ENCODE measurements at places on chromosomes 16 and 17.

GRCh38 chr16:20930365-20930690, 29.8 kb downstream of the LYRM1 start:
- DNase-seq: no peak

- DNase-seq: peak; percentile 25
These were observed 3.2 kb upstream of the ZDHHC1 start for GRCh38 chr16:67419502-67419901.

GRCh38 chr16:19784183-19784736, 66.2 kb downstream of the IQCK start:
- DNase-seq: no peak

DNA sequence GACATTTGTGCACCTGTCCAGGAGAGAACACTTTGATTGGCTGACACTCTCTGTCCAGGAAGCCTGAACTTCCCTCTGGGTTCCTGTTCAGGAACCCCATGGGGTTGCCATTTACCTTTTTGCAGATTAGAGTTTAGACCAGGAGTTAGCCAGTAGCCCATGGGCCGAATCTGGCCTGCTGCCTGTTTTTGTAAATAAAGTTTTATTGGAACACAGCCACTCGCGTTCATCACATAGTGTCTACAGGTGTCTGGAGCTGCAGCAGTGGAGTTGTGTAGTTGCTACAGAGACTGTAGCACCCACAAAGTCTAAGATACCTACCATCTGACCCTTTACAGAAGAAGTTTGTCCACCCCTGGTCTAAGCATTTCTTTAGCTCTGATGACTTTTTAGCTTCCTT, 70.9 kb downstream of the ABCC1 start:
- no peak for DNase-seq

DNA sequence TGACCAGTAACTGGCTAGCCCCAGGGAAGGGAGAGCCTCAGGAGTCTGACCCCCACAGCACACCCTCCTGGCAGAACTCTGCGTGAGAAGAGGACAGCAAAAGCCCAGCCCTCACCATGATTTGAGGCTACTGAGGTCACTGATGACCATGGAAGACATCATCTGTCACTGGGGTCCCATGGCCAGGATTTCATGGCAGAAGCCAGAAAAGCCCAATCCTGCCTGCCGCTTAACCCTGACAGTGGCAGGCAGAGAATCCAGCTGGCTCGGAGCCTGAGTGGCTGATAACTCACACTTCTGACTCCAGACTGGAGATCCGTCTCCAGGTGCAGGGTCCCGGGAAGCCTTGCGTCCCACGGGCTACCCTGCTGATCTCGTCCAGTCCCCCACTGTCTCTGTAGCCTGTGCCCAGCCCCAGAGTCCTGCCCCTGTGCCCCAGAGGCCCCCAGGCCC, 17.5 kb downstream of the GRIN2C start:
- DNase-seq: peak; percentile 38

DNA sequence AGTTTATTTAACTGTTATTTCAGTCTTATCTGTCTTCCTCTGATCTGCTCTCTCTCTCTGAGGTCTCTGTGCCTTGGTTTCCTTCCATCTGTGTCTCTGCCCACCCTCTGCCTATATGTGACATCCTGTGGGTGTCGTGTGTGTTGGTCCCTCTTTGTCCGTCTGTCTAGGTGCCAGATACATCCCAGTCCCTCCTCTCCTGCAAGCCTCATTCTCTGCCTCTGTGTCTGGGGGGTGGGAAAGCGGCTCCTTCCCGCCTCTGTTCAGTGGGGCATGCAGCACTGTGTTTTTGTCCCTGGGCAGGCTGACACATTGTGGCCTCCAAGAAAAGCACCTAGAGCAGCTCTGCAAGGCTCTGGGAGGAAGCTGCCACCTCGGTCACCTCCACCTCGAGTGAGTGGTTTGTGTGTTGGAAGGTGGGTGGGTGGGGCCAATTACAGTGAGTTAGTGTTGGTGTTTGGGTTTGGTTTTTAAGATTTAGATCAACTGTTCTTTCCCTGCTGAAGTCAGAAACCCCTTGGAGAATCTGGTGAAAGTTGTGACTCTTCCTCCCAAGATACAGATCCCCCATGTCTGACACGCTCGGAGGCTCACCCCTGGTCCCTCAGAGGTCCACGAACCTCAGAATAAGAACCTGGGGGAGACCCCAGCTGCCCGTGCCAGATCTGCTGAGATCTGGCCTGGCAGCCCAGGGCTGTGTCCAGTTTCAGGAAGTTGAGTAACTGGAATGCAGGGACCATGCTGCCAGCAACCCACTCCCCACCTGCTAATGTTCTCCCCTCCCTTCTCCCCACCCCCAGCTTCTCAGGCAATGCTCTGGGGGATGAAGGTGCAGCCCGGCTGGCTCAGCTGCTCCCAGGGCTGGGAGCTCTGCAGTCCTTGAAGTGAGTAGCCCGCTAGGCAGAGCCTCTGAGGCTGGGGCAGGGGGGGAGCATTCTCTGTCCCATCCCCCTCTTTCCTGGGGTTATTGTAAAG, 50.9 kb upstream of the CPNE2 start:
- no peak for DNase-seq

- DNase-seq: no peak
These were observed 1.4 kb downstream of the TMEM97 start for GRCh38 chr17:28320215-28321061.

DNA sequence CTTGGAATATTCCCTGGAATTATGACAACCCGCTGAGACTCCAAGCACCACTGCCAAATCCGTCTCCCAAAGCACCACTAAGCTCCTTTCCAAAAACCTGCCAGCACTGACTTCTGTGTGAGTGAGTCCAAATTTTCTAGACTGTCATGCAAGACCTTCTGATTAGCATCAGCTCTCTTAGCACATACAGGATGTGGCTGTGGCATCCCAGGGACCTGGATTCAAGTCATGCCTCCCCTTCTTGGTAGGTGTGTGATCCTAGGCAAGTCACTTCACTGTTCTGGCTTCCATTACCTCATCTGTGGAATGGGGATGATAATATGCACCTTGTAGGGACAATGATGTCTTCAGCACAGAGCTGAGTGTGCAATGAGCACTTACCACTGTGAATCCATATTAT, 38.3 kb upstream of the USP7 start:
- no peak for DNase-seq

DNA sequence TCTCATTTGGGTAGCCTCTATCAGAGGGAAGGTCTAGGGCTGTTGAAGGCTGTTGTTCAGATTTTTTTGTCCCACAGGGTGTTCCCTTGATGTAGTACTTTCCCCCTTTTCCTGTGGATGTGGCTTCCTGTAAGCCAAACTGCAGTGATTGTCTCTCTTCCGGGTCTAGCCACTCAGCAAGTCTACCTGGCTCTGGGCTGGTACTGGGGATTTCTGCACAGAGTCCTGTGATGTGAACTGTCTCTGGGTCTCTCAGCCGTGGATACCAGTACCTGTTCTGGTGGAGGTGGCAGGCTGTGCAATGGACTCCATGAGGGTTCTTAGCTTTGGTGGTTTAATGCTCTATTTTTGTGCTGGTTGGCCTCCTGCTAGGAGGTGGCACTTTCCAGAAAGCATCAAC, 23.3 kb upstream of the CCR7 start:
- DNase-seq: no peak

- DNase-seq: no peak
These were observed 7.3 kb upstream of the CD7 start for GRCh38 chr17:82324566-82325285.

- DNase-seq: no peak
These were observed 7.0 kb downstream of the DPEP1 start for GRCh38 chr16:89620406-89620841.

DNA sequence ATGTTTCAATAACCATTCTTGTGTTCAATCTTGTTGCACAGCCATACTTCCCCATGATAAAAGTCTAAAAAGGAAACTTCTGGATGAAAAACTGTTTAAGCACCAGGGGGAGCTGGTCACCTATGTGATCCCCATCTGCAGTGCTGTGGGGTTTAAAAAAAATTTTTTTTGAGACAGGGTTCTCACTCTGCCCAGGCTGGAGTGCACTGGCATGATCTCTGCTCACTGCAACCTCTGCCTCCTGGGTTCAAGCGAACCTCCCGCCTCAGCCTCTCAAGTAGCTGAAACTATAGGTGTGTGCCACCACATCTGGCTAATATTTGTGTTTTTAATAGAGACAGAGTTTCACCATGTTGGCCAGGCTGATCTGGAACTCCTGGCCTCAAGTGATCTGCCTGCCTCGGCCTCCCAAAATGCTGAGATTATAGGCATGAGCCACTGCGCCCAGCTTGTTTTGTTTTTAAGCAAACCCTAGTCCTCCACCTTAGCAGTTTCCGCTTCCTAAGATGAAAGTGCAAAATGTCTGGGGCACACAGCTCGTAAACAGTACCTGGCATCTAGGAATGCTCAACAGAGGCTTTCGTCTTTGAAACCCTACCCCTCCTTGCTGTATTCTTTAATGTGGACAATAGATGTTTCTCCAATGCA, 25.4 kb downstream of the DNAJA2 start:
- peak; percentile 52 for DNase-seq

GRCh38 chr16:29710227-29711219, 31.5 kb downstream of the QPRT start:
- DNase-seq: peak; percentile 73

GRCh38 chr17:56482229-56482628, 111.3 kb upstream of the NOG start:
- no peak for DNase-seq

DNA sequence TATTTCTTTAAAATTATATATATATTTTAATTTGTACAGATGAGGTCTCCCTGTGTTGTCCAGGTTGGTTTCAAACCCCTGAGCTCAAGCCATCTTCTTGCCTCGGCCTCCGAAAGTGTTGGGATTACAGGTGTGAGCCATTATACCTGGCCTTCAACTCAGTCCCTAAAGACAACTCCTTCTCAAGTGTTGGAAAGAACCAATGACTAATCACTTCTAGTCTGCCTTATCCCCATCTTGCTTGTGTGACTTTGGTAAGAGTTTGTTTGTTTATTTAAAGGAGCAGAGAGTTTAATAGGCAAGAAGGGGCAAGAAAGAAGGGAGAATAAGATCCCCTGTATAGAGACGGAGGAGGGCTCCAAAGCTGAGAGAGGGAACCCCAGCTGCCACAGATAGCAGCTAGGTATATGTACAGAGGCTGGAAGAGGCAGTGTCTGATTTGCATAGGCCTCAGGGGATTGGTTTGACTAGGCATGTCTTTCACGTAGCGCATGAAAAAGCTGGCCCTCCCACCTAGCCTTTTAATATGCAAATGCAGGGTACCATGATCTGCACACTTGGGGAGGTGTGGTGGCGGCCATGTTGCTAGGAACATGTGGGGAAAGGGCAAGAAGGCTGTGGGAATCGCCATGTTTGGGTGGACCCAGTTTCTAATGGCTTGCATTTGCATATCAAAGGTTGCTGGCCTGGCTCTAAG, 21.5 kb downstream of the ABCC1 start:
- DNase-seq: no peak

GRCh38 chr17:78338486-78339259, 21.2 kb downstream of the SOCS3 start:
- no peak for DNase-seq

GRCh38 chr17:61425682-61426481, 26.2 kb downstream of the TBX2 start:
- DNase-seq: no peak

DNA sequence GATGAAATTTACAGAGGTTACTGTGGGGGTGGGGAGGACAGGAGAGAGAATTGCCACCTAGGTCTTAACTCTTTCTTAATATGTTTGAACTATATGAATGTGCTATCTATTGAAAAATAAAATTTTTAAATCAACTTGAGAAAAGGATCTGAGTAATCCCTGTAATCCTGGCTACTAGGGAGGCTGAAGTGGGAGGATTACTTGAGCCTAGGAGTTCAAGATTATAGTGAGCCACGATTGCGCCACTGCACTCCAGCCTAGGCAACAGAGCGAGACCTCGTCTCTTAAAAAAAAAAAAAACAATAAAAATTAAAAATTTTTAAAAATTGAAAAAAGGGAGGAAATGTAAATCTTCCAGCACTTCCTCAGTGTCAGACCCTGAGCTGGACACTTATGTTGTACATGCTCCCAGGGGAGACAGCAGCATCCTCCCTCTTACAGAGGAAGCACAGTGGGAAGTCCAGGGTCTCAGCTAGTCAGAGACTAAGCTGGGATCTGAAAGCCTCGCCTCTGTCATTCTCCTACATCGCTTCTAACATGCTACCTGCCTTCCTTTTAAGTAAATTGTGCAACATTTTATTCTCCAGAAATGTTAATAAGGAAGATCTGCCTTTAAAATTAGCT, 21.9 kb downstream of the PMM2 start:
- DNase-seq: no peak

GRCh38 chr16:9159839-9160550, 68.6 kb downstream of the HAPSTR1 start:
- DNase-seq: peak; percentile 55

GRCh38 chr17:66191593-66192377, at the start of gene CEP112:
TSS of gene CEP112 (minus strand) at chr17:66192133.
- DNase-seq: peak; percentile 68

- DNase-seq: peak; percentile 79
These were observed 252.3 kb downstream of the SNX29 start for GRCh38 chr16:12228602-12229499.

GRCh38 chr16:28873543-28874201, 4.6 kb upstream of the ATP2A1 start:
- DNase-seq: no peak

DNA sequence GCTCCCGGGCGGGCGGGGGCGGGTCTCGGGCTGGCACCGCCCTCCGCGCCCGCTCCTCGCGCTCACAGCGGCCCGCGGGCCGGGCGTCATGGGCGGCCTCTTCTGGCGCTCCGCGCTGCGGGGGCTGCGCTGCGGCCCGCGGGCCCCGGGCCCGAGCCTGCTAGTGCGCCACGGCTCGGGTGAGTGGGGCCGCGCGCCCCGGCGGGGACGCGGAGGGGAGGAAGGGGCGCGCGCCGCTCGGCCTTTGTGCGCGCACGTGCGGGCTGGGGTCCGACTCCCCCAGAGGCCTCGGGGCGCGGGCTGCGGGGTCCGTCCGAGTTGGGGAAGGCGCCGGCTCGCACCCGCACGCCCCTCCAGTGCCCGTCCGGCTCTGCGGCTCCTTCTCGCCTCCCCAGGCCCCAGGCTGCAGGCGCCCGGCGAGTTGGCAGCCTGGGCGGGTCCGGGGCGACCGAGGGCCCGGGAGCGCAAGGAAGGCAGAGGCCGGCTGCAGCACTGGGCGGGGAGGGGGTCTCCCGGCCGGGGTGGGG, at the start of gene NME4:
NME4 (plus strand) TSS at position 65 of the 527 bp plus-strand sequence; CDS start at position 89, 24 bp downstream.
- DNase-seq: peak; percentile 46

DNA sequence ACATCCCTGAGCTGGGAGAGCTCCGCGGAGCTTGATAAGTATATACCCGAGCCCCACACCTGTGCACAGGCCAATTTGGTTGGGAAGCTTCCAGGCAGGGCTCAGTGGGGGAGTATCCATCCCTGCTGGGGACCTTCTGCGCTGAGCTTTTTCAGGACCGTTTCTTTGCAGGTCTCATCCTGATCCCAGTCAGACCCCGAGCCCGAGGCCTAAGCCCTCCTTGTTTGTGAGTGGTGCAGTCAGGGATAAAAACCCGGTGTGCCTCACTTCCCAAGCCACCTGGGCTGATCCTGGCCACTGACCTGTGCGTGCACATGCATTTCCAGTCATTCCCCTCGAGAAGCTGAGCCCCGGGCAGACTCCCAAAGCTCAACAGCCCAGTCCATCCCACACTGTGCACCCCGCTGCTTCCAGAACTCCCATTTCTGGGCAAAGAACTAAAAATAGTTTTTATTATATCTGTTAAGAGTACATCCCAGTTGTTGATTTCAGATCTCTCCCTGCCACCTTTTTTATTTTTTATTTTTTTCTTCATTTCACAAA, 27.3 kb upstream of the NAT9 start:
- DNase-seq: no peak

Measured in EL (cell line).